ENCODE measurements at places on chromosomes 4 and X.

GRCh38 chrX:38805432-38806389, 4.5 kb downstream of the MID1IP1 start:
- peak; percentile 47 for DNase-seq

- no peak for DNase-seq
These were observed 218.0 kb upstream of the JADE1 start for GRCh38 chr4:128591482-128591881.

- no peak for DNase-seq
These were observed 166.8 kb upstream of the HCCS start for GRCh38 chrX:10944136-10944885.

DNA sequence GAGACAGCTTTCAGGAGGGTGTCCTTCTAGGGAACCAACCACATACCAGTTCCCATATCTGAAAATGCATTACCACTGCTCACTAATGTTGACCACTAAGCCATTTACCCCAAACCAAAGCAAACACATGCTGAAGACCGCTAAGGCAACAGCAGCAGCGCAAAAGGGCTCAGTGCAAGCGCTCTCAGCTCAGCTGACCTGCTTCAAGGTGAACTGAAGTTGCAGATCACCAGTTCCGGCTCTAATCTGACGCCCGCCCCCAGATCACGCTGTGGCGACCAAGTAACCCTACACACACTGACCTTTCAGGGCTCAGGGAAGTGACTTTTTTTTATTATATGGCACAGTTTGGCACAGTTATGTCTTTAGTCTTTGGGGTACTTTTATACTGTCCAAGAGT, 5.8 kb downstream of the MECP2 start:
- no peak for DNase-seq

DNA sequence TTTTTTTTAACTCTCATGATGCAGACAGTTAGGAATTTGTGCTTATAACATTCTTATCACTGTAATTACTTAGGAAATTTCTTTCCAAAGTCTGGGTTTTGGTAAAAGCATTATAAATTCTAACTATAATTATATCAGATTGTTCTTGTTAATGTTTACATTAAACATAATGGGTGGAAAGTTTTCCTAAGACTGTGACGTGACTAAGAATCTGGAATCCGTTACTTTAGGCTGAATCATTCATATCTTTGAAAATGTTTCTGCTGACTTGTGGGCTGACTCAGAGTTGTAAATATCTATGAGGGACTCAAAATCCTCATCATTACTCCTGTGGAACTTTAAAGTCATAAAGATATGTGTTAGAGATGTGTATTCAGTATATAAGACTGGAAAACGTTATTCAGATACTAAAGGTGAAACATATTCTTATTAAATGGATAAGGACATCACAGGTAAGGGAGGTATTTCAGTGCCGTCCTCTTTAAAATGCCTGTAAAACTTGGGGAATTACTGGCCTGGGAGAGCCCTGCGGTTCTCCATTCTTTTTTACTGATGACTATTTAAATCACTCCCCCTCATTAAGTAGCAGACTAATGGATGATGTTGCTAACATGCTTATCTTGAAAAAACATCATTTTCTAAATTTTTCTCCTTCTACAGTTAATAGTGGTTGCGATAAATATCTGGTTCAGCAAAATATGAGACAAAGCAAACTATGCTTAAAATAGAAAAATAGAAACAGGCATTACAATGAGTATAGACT, 159.0 kb downstream of the DCLK2 start:
- no peak for DNase-seq

DNA sequence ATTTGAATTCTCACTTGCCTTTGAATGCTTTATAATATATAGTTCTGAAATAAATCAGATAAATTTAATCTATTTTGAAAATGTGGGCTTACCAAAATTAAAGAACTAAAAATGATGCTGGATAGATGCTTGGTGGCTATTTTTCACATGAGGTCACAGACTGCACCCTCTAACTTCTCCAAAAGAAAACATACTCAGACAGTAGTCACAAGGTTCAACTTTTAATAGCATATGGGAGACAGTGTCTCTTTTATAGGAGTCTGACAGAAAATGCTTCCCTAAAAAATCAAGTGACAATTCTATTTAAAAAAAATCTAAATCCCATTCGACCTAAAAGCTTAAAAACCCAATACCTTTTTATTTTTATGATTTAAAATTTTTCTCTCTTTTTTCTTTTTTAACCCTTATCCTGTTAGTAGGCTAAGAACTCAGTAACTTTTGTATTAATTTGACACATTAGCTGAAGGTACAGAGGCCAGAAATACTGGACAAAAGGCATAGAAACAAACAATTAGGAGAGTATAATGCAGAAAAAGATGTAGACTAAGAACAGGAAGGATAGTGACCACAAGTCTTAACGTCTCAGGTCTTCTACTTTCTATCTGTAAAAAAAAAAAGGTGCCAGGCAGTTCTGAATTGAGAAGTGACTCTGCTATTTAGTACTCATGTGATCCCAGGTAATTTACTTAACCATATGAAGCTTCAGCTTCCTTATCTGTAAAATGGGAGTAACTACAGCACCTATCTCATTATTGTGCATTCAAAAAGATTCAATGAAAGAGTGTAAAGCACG, 7.6 kb downstream of the TIGD4 start:
- DNase-seq: no peak

Data from NCI-H446 (cell line).